Fibroblast of the aortic adventitia (primary cell): ENCODE measurements at places on chromosomes 11 and 22. TPM values are rescaled to one million over a fixed set of nuclear protein-coding genes. Genes with fewer than 3 reads are reported as not detected.

DNA sequence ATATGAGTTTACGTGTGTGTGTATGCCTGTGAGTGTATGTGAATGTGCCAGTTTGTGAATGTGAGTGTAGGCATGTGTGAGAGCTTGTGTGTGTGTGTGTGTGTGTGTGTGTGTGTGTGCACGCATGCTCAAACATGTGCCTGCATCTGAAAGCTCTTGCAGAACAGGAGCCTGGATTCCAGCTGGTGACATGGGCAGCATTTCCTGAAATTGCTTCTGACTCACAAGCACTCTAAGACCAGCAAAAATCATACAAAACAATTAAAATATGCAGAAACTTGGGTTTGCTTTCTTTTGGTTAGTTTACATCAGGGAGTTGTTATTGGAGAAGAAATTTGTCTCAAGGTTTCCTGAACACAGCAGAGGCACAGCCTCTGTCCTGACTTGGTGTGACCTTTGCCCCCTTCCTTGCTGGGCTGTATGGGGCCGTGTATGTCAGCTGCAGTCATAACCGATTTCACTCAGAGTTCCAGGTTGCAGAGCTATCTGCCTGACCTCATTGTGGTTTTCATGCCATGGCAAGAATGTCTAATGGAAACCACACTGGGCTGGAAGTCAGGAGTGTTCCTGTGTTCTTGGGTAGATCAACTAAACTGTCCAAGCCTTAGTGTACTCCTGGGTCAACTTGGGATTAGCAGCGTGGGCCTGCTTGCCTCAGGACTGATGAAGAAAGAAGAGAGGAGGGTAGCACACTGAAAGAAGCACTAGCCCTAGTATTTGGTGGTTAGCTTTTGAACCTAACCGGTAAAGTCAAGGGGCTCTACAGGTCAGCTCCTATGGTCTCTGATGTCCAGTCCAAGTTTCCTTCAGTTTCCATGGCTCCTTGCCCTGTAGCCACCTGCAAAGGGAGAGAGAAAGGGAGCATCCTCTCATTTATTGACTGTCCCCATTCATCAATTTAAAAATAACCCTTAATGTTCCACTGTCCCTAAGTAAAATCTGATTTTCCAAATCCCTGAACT is 143.7 kb downstream of the SNX19 start:
- DNase-seq = peak; percentile 98

The KCNE3 gene
- total RNA-seq = 0.18 and 5.9 TPM in 2 replicates

- peak; percentile 40 for DNase-seq
Observed at GRCh38 chr11:65266210-65266609, 4.4 kb downstream of the POLA2 start.

DNA sequence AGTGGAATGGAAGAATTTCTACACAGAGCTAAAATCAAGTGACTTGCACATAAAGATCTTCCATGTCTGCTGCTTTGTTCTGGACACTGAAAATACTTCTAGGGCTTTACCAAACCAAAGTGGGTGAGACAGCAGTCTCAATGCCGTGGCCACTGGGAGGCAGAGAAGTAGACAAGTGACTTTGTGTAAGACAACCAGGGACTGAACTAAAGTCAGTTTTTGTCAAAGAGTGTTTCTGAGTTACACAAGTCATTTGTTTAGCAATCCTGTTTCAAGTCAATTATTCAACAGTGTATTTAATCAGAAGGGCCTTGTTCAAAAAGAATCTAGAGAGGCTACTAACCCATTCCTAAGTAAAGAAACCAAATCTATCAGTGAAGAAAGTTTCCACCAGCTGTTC is 46.6 kb downstream of the TCP11L1 start:
- no peak for DNase-seq

DNA sequence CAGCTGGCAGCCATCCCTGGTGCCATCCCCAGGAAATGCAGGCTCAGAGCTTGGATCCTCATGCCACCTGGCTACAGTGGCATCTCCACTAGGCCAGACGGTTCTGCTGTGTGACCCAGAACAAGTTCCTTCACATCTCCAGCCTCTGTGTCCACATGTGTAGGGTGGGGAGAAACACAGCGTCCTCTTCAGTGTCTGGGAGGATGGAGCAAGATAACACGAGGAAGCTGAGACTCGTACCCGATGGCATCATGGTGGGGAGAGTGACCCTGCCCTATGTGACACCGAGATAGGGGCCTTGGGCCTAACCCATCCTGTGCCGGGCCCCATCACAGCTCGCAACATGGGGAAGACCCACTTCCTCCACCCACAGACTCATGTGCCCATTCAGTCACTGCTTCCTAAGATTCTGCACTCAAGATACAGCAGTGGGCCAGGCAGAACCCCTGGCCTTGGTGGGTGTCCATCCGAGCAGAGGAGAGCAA is 78.5 kb downstream of the MORC2 start:
- no peak for DNase-seq

The BRSK2 gene
- total RNA-seq = 0.36 TPM in 1 of 2 replicates, not detected in the other

The CAPN5 gene
- total RNA-seq = 9.6 and 31.0 TPM in 2 replicates

DNA sequence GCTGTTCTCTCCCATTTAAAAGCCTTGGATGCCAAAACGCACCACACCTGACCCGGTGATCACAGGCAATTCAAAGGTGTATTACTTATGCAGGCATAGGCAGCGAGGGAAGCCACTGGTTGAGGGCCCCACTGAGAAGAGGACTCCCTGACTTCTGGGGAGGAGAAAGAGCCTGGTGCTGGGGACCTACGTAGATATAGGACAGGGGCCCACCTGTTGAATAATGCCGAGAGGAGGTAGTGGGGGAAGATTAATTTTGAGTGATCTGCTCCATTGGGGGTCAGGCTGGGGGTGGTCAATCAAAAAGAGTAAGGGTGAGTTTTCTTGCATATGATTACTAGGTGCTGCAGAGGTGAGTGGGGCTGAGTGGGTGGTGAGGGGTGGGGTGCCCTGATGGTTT is 7.8 kb downstream of the LMO2 start:
- DNase-seq = no peak

DNA sequence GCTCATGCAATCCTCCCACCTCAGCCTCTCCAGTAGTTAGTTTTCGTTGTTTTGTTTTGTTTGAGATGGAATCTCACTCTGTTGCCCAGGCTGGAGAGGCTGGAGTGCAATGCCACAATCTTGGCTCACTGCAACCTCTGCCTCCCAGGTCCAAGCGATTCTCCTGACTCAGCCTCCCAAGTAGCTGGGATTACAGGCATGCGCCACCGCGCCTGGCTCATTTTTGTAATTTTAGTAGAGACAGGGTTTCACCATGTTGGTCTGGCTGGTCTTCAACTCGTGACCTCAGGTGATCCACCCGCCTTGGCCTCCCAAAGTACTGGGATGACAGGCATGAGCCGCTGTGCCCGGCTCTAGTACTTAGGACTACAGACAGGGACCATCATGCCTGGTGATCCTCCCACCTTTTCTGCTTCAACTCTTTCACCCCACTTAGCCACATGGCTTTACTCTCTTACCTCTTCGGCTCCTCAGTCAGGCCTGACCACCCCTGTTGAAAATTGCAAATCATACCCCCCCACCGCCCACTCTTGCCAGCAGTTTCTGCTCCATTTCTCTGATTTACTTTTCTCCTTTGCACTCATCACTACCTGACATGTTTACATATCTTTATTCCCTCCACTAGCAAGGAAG is 157.1 kb upstream of the GRK3 start:
- no peak for DNase-seq

The WT1 gene
- 0.27 and 46.6 TPM in 2 replicates for total RNA-seq

The TMEM135 gene
- 22.7 and 30.0 TPM in 2 replicates for total RNA-seq

DNA sequence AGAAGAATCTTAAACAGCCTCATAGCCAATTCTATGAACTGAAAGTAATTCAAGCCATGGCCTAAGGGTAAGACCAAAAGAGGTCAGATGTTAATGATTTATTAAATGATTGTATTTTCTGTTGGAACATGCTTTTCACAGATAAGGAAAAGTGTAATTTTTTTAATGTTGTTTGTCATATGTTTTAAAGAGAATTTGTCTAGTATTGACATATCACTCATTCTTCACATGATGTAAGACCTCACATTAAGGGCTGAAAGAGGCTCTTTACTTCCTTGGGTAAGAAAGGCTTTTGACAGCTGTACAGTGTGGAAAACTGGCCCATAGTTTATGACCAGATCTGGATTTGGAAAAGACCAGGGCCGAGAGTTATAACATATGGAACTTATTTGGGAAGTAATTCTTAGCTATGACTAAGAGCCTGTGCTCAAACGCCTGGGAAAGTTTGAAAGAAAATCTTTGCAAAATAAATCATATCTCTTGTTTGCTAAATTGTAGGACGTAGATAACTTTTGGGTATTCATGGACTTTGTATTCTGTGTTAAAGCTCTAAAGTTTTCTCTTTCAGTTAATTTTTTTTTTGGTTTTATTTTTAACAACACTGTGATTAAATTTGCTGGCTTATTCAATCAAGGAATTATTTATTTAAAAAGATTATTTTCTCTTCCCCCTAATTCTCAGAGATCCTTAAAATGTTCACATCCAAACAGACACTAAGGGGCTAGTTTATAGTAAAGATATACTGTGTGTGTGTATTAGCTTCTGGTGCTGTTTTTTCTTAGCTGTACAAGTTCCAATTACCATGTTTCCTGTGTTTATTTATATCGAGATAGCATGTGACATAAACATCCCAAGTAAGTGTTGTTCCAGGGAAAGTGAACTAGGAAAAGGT is 162.2 kb downstream of the ARHGAP42 start:
- peak; percentile 97 for DNase-seq

DNA sequence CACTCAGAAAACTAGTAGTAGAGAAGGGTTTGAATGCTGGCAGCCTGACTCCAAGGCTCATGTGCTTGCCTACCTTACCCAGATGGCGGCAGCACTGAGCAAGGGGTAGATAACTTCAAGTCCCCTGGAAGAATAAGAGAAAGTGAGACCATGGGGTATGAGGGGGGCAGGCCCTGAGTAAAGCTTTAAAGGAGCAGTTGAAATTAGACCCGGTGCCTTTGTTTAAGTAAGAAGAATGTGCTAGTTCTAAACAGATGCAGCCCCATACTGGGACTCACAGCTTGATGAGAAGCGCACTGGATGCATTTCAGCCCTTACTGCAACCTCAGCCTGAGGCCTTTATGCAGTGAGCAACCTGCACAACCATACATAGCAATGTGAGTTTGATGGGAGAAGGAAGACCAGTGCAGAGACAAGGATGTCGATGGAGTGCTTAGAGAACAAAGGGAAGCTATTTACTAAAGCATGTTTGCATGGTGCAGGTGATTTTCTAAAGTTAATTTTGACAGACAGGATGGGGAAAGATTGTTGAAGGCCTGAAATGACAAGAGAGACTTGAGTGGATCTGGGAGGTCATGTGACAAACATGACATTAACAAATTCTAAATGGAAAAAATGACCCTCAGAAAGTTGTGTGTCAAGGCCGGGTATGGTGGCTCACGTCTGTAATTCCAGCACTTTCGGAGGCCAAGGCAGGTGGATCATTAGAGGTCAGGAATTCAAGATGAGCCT is 27.1 kb upstream of the TMA7B start:
- DNase-seq = peak; percentile 7

- no peak for DNase-seq
Observed at GRCh38 chr11:111456086-111456858, 55.9 kb downstream of the BTG4 start.

The C1QTNF6 gene
- total RNA-seq = 4.2 and 4.6 TPM in 2 replicates
